ENCODE measurements at places on chromosomes 11 and 22. TPM values are rescaled to one million over a fixed set of nuclear protein-coding genes. Genes with fewer than 3 reads are reported as not detected.

Gene OR5A2
- not detected for total RNA-seq

Gene HSPA8
- 811 TPM for total RNA-seq

Gene CASP5
- not detected for total RNA-seq

Gene TECTA
- total RNA-seq, result 0.42 TPM

Gene NDUFV1
- 223 TPM for total RNA-seq

Gene CREBZF
- total RNA-seq, result 54.8 TPM

Gene SERHL2
- 0.69 TPM for total RNA-seq

Gene CLTCL1
- total RNA-seq, result 1.5 TPM

Gene TEX12
- 0.82 TPM for total RNA-seq

Gene OR51L1
- total RNA-seq, result not detected

Gene MPPED2
- 1.7 TPM for total RNA-seq

Gene OR10S1
- total RNA-seq, result not detected

Gene BBOX1
- not detected for total RNA-seq

Gene OR10D3
- not detected for total RNA-seq

Gene FIBIN
- total RNA-seq, result not detected

Gene DBX1
- total RNA-seq, result 0.19 TPM

Gene C11orf97
- not detected for total RNA-seq

DNA sequence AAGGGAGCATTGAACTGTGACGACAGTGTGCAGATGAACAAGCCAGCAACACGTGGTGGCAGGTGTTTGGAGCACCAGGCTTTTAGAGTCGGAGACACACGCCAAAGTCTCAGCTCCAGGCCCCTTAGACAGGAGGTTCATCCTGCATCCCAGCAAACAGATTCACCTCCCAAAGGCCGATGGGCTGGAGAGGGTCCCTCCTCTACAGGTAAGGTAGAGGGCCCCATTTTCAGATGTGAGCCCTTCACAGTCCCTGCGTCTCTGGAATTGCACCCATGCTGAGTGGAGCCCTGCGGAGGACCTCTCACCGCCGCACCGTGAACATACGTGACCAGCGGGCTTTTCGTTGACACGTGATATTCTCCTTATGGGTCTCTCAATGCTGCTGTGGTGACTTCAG lies 109.0 kb upstream of the B3GAT1 start:
- DNase-seq, result no peak

DNA sequence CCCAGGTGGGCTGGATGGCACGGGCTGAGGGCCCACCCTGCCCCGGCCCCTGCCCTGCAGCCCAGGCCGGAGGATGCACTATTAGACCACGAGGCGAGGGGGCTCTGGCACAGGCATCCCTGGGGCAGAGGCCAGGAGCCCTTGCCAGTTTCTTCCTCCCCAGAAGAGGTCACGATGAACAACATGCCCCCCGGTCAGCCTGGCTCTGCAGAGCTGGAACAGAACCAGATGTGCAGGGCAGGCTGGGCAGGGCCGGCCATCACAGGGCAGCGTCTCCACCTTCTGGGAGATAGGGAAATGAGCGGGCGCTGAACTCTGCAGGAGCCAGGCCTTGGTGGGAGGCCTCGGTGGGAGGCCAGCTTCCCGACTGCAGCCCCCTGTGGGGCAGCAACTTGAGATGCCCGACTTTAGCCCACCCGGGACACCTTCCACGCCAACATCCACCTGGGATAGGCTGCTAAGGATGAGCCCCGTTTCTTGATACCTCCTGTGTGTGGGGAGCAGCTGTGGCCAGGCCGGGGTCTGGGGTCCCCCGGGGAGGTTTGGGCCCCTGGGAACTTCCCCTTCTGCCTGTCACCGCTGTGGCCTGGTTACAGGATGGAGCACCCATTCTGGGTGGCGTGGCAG lies 21.8 kb upstream of the GNB1L start:
- DNase-seq, result no peak

- DNase-seq, result no peak
These were observed 2.3 kb upstream of the INPPL1 start for GRCh38 chr11:72222106-72222891.

GRCh38 chr11:65262776-65263175 lies 1.0 kb downstream of the POLA2 start:
- no peak for DNase-seq

- DNase-seq, result no peak
These were observed 1.9 kb upstream of the LTBP3 start for GRCh38 chr11:65559951-65560537.

- DNase-seq, result no peak
These were observed 14.7 kb downstream of the SULT4A1 start for GRCh38 chr22:43847376-43848289.

- DNase-seq, result no peak
These were observed 16.4 kb downstream of the CWC15 start for GRCh38 chr11:94956963-94957362.

- DNase-seq, result no peak
These were observed 37.7 kb upstream of the MMP12 start for GRCh38 chr11:102912482-102912830.

DNA sequence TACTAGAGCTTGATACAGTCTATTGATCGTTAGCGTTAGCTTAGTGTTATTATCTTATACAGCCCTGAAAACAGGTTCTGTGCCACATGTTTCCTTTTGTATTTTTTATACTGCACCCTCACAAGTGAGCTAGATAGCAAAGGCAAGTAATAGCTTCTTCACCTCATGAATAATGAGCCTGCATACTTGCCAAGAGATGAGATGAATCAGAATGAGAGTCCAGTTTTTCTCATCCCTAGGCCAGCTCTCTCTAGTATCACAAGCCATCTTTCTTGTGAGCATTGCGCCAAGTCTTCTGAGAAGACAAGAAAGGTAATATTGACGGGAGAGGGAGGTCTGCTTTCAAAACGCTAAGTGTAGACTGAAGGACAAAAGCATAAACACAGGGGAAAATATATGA lies 8.7 kb upstream of the CARD18 start:
- no peak for DNase-seq

DNA sequence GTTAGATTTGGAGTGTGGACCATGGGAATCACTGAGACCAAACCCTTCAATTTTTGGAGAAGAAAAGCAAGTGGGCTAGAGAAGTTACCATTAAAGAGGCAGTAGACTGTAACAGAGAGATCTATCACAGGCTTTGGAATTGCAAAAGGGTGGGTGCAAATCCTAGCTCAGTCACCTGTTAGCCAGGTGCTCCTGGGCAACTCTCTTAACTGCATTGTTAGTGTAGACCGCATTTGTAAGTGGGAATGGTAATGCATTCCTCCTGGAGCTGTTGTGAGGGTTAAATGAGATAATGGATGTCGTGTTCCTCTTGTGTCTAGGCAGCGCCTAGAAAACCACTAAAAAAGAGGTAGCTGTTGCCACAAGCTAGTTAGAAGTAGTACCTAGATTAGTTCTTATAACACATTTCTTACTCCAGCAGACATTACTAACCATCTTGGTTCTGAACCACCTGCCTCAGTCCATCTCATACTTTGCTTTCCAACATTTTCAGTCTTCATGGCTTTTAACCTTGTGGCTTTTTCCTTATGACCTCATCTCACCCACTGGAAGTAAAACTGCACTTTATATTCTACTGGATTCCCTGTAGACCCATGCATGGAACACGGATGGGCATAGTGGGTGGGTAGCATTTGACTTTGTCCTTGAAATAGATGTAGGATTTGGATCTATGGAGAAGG lies 153.0 kb downstream of the HIPK3 start:
- DNase-seq, result no peak

DNA sequence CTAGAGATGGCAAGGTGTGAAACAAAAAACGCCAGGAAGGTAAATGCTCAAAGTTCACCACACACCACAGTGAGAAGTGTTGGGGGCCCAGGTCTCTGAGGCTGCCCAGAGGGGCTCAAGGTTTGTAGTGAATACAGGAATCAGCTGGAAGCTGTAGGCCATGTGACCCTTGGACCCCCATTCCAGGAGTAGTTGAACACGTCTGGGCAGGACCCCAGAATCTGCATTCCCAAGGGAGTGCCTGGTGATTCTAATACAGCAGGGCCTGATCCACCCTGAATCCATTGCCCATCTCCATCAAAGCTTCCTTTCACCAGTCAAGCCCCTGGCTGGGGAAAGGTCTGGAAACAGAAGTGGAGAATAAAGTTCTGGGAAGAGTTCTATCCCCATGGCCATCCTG lies 70.8 kb upstream of the B3GAT1 start:
- DNase-seq, result no peak

- no peak for DNase-seq
These were observed 39.2 kb upstream of the LMO2 start for GRCh38 chr11:33931067-33931466.

DNA sequence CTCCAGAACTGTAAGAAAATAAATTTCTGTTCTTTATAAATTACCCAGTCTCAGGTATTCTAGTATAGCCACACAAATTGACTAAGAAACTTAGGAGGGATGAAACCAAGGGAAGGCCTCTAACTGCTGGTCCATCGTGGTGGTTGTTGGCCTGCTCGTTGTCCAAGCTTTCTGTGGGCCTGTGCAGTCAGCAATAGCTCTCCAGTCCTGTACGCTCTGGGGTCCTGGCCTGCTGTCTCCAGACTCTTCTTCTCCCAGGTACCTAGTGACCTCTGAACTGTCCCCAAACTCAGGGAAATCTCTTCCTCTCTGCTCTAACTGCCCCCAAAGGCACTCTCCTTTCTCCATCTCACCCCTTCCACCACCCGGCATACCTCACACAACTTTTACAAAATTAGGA lies 5.7 kb upstream of the VSIG10L2 start:
- DNase-seq, result no peak

GRCh38 chr11:77346906-77347603 lies 45.6 kb upstream of the GDPD4 start:
- DNase-seq, result no peak

DNA sequence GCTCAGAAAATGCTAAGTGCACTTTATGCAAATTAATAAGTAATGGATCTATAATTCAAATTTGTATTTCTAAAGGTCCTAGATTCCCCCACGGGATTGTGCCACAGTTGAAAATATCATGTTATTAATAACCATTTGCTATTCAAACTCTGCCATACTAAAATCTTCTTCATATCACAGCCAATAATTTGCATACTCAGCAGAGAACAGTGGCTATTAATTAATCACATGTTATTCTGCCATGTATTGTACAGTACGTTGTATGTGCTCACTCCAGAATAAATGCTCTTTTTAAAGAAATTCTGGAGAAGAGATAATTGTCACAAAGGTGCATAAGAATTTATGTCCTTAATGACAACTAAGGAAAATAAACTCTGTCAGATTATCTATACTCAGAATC lies 184.9 kb upstream of the LUZP2 start:
- DNase-seq, result no peak

GRCh38 chr22:27124351-27124966 lies 467.1 kb downstream of the MIAT start:
- DNase-seq, result no peak

GRCh38 chr11:99079576-99079975 lies 58.8 kb downstream of the CNTN5 start:
- DNase-seq, result no peak

GRCh38 chr11:11931461-11932055 lies 76.9 kb downstream of the DKK3 start:
- no peak for DNase-seq

DNA sequence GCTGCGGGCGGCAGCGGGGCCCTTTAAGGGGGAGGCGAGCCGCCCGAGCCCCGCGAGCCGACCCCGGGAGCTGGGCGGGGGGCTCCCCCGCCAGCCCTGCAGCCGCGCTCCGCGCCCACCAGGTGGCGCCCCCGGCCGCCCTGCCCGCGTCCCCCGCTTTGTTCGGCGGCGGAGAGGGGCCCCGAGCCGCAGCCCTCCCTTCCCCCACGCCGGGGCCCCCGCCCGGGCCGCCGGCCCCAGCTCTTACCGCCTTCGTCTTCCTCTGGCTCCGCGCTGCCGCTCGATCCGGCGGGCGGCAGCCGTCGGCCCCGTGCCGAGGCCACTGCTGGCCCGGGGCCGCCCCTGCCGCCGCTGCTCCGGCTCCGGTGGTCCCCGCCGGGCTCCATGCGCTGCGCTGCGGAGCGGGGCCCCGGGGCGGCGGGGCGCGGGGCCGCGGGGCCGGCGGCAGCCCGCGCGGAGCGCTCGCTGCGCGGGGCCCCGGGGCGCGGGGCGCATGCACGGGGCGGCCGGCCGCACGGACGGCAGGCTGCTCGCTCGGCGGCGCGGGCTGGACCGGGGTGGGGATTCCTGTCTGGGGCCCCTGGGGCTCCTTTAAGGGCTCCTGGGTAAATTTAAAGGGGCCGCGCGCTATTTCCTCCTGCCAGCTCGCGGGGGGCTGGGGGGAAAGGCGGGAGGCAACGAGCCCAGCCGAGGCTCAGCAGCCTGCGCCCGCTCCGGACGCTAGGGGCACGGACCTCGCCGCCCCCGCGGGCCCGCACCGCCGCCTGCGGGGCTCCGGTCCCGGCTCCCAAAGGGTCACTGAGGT lies at the start of gene ZFTA:
Gene ZFTA (minus strand): TSS at position 539 of the 805 bp plus-strand sequence. CDS start 153 bp downstream, at position 386.
- peak; percentile 61 for DNase-seq

- no peak for DNase-seq
These were observed 186.5 kb downstream of the HIPK3 start for GRCh38 chr11:33443684-33444083.

Measured in CD4-positive, alpha-beta T cell (primary cell).